SJSA1 (cell line): ENCODE measurements at places on chromosomes 6 and 20. TPM values are rescaled to one million over a fixed set of nuclear protein-coding genes. Genes with fewer than 3 reads are reported as not detected.
A peak's percentile ranks its signal among the peaks of the same experiment; 100 is the strongest.

Gene HLA-DOB
- 0.32 TPM in 1 of 2 replicates, not detected in the other for total RNA-seq

Gene HEY2
- total RNA-seq, result 0.66 TPM in 1 of 2 replicates, not detected in the other

DNA sequence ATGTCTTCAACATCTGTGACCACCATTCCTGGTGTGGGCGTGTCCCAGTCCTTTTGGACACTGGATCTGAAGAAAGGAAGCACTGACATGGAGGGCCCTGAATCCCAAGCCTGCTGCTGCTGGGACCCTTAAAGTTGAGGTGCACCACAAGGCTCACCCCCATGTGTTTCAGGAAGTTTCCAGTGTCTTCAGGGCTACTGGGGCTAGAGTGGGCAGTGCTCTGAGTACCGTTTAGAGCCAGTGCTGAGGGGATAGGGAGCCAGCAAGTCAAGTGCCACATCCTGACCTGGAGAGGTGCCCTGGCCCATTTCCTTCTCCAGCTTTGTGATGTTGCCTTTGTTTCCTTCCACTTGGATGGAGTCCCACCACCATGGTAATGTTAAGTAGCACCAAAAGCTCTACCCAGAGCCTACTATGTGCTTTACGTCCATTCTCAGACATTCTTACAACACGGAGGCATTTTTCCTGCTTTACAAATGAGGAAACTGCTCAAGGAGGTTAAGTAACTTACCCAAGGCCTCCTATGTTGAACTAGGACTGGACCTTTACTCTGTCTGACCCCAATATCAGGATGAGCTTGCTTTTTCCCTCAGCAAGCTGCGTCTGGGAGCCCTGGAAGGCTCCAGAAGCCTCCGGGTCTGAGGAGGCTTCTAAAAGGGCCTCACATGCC, 552 bp upstream of the DEF6 start:
- no peak for DNase-seq

DNA sequence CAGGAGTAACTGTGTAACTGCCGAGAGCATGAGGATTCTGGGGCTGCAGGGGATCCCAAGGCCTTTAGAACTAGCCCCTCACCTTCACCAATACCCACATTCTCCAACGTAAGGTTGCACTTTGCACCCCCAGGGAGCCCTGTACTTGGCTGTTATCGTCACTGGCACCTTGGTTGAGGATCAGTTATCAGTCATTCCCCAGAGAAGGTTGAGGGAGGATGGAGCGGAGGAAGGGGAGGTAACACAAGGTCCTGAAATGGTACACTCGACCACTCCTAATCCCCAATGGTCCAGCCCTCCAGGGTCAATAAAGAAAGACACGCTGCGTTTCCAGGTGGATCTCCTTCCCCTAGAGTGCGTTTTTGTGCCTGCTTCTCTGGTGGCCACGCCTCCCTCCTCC, 1.1 kb upstream of the SPDEF start:
- no peak for DNase-seq

Gene NEURL2
- total RNA-seq, result 1.9 and 2.7 TPM in 2 replicates

GRCh38 chr6:14732844-14733757, 512.8 kb upstream of the JARID2 start:
- peak; percentile 54 for DNase-seq

- no peak for DNase-seq
These were observed 125.3 kb upstream of the DST start for GRCh38 chr6:56767892-56768531.
